HuH-7.5 (cell line): ENCODE measurements at places on chromosomes 2 and 18.
A peak's percentile ranks its signal among the peaks of the same experiment; 100 is the strongest.

DNA sequence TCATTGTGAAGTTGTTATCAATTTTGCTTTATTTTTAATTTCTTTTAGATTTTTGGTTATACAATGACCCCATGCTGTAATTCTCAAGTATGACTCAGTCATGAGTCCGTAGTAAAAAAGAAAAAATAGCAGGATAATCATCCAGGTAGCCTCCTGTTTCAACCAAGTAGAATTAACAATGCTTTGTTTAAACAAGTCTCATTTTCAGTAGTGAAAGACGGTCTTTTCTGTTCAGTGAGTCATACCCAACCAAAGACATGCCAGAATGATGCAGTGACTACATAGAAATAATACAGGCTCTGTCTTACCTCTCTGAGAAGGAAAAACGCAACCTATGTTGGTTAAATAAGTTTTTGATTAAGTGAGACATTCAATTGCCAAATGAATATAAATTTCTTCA, 67.8 kb upstream of the DSC1 start:
- no peak for DNase-seq

- no peak for DNase-seq
These were observed 117.2 kb downstream of the CERS6 start for GRCh38 chr2:168573128-168573903.

- peak; percentile 41 for DNase-seq
These were observed 80.1 kb upstream of the MAP3K20 start for GRCh38 chr2:172995323-172996244.

GRCh38 chr2:236164201-236164924, 3.8 kb downstream of the GBX2 start:
- DNase-seq: peak; percentile 65

DNA sequence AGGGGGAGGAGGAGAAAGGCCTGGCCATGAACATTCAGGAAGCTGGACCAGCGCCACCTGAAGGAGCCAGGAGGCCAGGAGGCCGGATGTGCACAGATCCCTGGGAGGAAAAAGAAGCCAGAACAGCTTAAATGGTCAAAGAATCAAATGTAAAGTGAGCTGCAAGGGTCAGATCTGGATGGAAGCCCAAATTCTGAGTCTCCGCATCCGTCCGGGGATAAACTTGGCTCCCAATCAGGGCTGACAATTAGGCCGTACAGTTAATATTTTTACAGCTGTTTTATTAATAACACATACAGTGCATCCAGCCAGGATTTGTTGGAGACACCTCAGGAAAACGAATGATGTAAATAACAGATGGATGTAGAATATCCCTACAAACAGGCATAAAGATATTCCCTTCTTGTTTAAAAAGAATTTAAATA, 495.1 kb upstream of the TCF4 start:
- no peak for DNase-seq

DNA sequence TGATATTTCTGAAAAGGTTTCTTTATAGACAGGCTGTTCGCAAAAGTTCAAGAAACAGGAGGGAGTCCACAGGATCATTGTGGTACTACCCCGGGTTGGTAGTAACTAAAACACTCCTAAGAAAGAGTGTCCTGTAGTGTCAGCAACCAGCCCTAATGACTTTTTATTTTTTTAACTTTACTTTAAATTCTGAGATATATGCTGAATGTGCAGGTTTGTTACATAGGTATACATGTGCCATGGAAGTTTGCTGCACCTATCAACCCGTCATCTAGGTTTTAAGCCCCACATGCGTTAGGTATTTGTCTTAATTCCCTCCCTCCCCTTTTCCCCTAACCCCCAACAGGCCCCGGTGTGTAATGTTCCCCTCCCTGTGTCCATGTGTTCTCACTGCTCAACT, 1396.9 kb upstream of the ZEB2 start:
- DNase-seq: no peak
